Transverse colon (tissue), 4 donors: ENCODE measurements at places on chromosomes 16 and 17. TPM values are rescaled to one million over a fixed set of nuclear protein-coding genes. Genes with fewer than 3 reads are reported as not detected.

DNA sequence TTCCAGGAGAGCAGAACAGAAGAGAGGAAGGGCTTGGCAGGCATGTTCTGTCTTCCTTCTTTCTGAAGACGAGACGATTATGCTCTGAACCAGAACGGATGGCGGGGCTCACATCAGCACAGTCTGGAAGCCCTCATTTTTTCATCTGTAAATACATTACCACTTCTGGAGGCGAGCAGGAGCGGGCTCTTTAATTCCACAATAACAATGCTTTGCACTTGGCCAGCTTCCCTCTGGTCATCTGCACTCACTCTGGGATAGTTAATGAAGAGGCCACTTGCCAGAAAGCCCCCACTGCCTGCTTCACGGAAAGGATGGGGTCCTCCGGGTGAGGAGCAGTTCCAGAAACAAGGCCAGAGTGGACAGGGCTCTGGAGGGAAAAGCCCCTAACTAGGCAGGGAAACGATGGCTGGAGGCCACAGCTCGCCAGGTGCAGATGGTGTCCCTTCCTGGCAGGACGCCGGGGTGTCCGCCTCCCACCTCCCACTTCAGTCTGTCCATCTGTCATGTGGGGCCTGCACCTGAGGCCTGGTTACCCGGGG lies 13.1 kb upstream of the BCAR1 start:
- H3K4me3 ChIP-seq: peak overlapping the region; percentile 86
- H3K36me3 ChIP-seq: no peaks in the 10 kb centered on the region
- H3K4me1 ChIP-seq: peaks cover 58% of the 10 kb centered on the region
- H3K27me3 ChIP-seq: no peaks in the 10 kb centered on the region

ARMC7 gene
- 8.2 TPM for total RNA-seq

DNA sequence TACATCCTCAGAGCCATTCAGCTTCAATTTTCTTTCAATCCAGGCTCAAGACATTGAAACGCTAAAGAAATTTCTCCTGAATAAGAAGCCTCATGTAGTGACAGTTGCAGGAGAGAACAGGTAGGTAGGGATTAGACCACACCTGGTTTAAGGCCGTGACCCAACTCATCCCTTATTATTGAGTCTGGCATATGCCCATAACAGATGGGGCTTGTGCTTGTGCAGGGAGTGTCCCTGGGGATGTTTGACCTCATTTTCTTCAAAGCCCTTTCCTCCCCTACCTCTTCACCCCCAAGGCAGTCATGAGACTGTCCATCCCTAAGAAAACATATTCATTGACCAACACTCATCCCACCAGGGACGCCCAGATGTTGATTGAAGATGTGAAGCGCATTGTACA lies 24.3 kb downstream of the SUPT6H start:
- no peaks in the 10 kb centered on the region for H3K27me3 ChIP-seq
- no peak for DNase-seq
- H3K4me3 ChIP-seq: no peak overlapping the region
- H3K36me3 ChIP-seq: peaks cover 98% of the 10 kb centered on the region

DNA sequence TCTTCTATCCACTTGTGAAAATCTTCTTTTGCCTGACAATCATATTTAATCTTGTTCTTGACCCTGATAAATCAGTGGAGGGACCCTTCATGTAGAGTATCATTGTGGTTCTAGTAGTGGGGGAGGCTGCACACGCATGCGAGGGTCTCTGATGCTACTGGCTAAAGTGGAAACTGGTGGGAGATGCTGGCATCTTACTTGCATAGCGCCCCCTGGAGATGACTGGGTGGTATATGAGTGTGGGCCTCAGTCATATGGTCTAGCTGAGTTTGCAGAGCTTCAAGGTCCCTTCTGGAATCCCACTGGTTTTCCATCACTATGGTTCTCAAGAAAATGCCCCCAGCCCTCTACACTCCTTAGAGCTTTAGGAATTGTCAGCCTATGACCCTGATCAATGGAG lies 236.4 kb upstream of the AXIN2 start:
- H3K36me3 ChIP-seq: no peaks in the 10 kb centered on the region
- no peaks in the 10 kb centered on the region for H3K27me3 ChIP-seq
